ENCODE measurements at places on chromosomes 3 and 15.

DNA sequence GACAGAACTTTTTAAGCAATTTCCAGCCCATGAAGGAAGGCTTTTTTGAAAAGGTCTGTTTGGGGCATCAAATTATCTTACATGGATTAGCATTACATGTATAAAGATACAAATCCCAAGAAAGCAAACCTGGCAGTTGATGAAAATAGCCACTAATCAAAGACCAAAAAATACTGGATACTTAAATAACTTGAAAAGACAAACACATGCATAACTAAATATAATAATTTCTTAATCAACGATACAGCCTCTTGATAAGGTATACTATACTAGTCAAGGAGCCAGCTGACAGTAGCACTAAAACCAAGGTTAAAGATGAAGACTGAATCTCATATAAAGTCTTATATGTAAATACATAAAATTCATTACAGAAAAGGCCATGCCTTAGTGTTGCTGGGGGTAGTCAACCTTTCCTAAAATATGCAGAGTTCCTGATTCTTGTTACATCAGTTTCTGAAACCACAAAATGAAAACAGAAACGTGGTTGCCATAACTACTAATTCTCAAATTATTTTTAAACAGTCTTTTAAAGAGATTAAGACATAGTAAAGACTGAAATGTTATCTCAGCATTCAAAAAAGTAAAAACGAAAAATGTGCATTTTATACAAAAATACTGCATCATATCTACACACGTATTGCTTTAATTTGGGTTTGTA is 2.0 kb downstream of the ANKRD28 start:
- DNase-seq: no peak

GRCh38 chr3:129732200-129732876 is 125.9 kb upstream of the PLXND1 start:
- DNase-seq: no peak

DNA sequence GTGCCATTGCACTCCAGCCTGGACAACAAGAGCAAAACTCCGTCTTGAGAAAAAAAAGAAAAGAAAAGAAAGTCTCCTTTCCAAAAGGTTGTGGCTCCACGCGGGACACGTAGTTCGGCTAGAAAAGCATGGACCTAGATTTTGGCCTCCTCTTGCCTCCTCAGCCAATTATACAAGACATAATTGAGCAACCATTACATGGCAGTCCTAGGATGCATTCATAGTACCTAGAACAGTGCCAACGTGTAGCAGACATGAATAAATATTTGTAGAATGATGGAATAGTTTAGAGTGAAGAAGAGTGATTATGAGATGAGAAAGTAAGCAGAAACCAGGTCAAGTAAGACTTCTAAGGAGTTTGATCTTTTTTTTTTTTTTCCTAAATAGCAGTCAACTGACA is 112.5 kb downstream of the ZNF609 start:
- no peak for DNase-seq

DNA sequence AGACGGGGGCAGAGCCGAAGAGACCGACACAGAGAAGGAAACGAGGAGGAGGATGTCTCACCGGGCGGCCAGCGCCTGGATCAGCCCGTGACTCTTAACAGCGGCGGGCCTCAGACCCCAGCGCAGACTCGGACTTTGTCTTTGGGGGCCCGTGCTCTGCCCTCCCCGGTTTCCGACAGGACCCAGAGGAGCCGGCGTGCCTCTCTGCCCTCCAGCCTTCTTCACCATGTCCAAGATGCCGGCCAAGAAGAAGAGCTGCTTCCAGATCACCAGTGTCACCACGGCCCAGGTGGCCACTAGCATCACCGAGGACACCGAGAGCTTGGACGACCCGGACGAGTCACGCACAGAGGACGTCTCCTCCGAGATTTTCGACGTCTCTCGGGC is 1.0 kb downstream of the TSC22D2 start:
- DNase-seq: no peak

- no peak for DNase-seq
Measured at GRCh38 chr15:69290346-69291164, 8.2 kb upstream of the PAQR5 start.
